ENCODE measurements at places on chromosomes 3 and 15.
A peak's percentile ranks its signal among the peaks of the same experiment; 100 is the strongest.

- peak; percentile 9 for DNase-seq
Observed at GRCh38 chr3:165194511-165195240, 1.5 kb downstream of the SLITRK3 start.

- DNase-seq = no peak
Observed at GRCh38 chr15:79170256-79170664, 79.7 kb upstream of the RASGRF1 start.

GRCh38 chr3:194272221-194272620, 78.9 kb downstream of the CPN2 start:
- no peak for DNase-seq

DNA sequence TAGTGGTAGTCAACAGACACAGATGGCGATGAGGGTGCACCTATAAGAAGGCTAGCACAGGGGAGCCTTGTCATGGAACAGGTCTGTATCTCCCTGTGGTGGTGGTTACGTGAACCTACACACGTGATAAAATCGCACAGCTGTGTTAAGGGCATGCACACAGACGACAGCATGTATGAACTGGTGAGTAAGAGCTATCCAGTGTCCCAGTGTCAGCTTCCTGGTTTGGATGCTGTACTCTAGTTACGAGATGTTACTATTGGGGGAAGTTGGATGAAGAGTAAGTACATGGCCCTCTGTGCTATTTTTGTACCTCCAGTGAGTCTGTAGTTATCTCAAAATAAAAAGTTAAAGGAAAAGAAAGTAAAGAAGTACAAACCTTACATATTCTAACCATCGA, 38.2 kb downstream of the MTMR10 start:
- DNase-seq = no peak

- DNase-seq = no peak
Observed at GRCh38 chr3:78736863-78737262, 1030.9 kb downstream of the ROBO1 start.

- DNase-seq = no peak
Observed at GRCh38 chr3:106683953-106684620, 693.2 kb upstream of the CCDC54 start.

DNA sequence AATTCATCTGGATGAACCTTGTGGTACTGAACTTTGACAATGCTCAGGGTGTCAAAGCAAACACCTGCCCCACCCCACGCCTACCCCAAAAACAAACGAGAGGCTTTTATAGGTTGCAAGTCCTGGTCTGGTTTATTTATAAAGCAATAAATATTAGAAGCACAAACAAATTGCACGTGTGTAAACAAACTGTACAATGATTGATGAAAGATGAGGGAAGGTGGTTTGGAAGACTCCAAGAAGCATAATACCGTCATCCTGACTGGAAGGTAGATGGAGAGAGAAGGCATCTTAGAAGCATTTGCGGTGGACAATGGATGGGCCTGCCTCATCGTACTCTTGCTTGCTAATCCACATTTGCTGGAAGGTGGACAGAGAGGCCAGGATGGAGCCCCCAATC, 5.2 kb downstream of the ACTC1 start:
- no peak for DNase-seq

Measured in HEK293T (cell line).